Neural crest cell (in vitro differentiated cells): ENCODE measurements at places on chromosomes 11 and 22.

- DNase-seq = no peak
Observed at GRCh38 chr11:44733877-44734276, 7.1 kb downstream of the TSPAN18 start.

DNA sequence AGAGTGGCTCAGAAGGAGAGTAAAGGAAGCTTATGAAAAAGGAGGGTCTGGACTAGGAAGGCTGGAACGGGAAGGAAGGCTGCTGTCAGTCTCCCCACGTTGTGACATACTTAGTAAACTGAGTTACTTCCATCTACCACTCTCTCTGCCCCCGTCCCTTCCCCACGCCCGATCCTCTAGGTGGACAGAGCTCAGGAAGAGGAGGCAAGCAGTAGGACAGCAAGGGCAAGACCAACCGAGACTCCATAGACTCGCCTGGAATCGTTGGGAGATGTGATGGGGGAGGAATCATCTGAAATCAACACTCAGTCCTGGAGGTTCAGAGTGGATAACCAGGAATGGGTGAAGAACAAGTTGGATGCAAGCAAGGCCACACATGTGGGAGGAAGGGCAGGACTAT, 240.7 kb downstream of the BUD13 start:
- no peak for DNase-seq

DNA sequence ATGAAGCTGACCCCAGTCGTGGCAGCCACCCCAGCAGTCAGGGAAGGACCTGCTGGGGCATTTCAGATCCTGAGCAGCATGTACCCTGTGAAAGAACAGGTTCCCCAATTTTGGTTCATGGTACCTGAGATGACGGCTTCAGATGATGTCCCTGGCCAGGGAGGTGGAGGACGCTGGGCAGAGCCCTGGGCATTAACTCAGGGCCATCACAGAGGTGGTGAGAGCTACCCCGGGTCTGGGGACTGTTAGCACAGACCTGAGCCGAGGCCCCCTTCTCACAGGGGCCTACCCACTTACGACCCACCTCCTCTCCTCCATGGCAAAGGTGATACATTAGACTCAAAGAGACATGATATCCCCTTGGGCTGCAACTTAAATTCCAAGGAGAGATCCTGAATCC, 68.1 kb downstream of the CDKN1C start:
- no peak for DNase-seq

DNA sequence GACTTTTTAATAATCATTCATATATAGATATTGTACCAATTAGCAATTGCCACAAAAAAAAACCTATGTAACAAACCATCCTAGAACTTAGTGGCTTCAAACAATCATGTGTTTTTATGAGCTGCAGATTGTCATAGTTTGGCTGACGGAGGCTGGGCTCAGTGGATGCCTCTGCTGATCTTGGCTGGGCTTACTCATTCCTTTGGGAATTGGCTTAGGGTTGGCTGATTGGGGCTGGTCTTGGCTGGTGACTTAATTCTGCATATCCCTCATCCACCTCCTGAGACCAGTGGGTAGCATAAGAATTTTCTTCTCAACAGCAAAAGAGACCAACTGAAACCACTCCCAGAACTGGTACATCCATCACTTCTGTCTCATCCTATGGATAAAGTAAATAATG, 57.9 kb upstream of the PHF21B start:
- no peak for DNase-seq

- DNase-seq = no peak
Observed at GRCh38 chr11:45096636-45097035, 49.8 kb upstream of the PRDM11 start.

DNA sequence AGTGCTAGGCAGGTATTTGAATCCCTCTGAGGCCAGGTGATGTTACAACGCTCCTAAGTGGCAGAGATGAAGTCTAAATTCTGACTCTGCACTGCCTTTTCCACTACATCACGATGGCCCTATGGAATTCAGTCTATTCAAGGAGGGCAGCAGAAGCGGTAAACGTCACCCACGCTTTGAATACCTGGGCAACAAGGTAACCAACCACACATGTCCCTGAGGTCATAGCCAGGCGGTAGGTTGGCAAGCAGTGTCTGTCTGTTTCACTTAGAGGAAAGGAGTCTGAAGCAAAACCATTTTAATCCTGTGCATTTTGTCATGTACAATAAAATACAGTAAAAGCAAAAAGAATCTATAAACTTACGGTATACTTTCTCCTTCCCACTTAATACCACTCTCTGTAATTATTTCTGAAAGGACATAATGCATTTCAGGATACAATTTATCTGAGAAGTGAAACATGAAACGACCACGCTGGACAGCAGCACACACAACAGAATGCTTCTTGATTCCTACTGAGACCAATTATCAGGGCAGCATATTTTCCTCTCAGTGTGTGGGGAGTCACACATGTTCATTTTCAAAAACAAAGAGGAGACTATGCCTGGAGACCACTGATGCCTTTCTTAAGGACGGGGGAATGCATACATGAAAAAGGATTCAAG, 51.3 kb downstream of the PRDM10 start:
- DNase-seq = no peak

GRCh38 chr11:108518581-108518980, 20.4 kb upstream of the POGLUT3 start:
- no peak for DNase-seq

DNA sequence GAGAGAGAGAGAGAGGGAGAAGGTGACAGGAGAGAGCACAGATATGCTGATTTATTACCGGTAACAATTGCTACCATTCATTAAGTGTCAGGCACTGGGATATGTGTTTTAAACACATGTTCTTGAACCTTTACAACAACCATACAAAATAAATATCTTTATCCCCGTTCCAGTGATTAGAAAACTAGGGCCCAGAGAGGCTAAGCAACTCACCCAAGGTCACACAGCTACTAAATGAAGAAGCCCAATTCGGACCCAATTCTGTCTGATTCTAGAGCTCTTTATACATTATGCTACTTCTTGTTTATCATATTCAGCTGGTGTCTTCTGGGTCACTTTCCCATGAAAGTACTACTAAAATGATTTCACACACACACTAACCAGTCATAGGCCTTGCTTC, 154.0 kb upstream of the RAG2 start:
- DNase-seq = no peak

DNA sequence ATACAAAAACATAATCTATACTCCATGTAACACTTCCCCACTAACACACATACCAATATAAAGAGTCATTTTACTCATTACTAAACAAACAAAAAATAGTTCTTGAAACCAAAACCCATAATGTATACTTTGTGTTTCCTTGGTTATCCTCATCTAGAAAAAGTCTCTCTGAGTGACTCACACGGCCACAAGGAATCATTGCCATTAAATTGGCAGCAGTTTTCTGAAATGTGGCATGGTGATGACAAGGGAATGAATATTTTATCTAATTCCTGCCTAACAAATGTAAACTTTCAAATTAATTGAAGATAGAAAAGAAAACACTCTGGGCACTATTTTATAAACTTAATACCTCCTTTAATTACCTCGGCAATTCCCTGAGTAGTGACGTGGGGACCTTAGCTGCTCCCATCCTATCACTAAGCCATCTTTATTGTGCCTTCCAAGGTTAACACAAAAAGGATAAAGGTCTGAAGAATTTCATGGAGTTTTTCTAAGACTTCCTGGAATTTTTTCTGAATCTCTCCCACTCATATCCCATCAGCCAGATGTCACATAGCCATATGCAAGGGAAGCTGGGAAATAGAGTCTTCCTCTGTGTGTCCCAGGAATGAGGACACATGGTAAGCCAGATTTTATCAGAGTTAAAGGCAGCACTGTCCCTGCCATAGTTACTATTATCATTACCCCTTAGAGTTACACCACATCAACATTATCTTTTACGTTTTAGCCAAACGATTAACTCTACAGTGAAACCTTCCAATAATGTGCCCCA, 857.2 kb upstream of the TENM4 start:
- no peak for DNase-seq

GRCh38 chr22:48627203-48627602, 1200.5 kb downstream of the BRD1 start:
- DNase-seq = no peak

DNA sequence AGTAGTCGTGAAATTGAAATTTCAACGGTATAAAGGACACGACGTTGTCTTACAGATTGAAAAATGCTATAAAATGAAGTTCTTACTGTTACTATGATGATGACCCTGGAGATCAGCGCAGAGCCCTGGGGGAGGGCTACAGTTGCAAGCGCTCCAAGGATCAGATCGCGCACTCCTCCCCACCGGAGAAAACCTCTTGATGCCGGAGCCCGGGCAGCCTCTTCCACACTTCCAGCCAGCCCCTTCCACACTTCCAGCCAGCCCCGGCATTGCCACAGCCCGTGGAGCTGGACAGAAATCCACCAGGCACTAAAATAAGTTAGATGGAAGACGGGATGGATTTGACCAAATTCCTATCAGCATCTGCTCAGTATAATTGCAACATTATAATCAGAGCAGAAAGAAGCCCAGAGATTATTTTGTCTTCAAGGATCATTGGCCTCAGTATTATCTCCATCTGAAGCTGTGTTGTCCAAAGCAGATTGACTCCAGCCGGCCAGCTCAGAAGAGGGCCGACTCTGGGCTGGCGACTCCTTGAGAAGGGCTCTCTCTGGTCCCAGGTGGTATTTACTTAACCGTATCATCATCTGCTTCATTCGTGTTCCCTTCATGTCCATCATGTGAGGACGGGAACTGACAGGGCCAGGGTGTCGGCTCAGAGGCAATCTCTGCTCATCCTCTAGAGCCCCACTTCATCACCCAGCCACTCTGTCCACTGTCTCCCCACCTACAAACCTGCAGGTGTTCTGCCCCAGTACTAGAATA, 777 bp upstream of the MICAL3 start:
- no peak for DNase-seq

- no peak for DNase-seq
Observed at GRCh38 chr11:132119573-132119972, 749.2 kb downstream of the NTM start.

GRCh38 chr11:90192869-90193582, 29.8 kb downstream of the CHORDC1 start:
- DNase-seq = no peak

DNA sequence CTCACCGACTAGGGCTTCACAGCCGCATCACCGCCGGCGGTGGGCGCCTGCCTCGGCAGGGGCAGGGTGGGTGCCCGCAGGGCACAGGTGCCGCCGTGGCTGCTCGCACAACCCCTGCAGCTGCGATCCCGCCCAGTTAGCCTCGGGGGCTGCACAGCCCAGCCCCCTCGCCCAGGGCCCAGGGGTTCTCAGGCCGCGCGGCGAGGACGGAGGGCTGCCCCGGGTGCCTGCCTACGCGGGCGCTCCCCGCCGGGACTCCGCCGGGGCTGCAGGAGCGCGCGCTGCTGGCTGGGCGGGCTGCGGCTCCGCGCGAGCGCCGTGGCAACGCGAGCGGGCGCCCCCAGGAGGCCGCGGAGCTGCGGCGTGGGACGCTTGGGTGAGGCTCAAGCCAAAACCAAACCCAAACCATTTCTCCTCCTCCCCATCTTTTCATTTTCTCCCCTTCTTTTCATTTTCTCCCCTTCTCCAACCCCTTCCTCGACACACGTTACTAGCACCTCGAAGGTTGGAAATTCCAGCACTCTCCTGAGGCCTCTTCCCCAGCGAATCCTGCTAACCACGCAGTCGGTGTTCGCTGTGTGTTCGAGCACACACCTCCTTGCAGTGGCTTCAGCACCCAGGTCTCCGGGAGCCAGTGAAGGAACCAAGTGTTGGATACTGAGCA, at the start of gene MICAL3:
TSS of gene MICAL3 (minus strand) at position 286 of the 664 bp plus-strand sequence. CDS start 117,749 bp downstream, outside the sequence.
- DNase-seq = peak; percentile 60

GRCh38 chr11:119103793-119104192, 2.1 kb upstream of the DPAGT1 start:
- no peak for DNase-seq

GRCh38 chr11:6932145-6932544, 5.9 kb downstream of the ZNF215 start:
- DNase-seq = no peak

GRCh38 chr22:25698461-25698860, 43.5 kb upstream of the MYO18B start:
- no peak for DNase-seq

- DNase-seq = no peak
Observed at GRCh38 chr11:99682646-99683045, 661.9 kb downstream of the CNTN5 start.

GRCh38 chr22:38694940-38695339, 5.8 kb downstream of the JOSD1 start:
- DNase-seq = no peak

DNA sequence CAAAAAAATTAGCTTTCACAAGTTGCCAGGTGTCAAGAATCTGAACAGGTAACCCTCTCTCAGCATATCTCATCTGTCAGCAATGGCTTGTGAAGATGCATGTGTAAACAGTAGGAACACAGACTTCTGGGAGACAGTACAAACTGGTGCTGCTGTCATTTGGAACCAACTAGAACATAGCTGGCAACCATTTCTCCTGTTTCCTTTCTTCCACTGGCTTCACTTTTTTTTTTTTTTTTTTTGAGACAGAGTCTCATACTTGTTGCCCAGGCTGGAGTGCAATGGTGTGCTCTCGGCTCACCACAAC, 2.1 kb upstream of the PIK3C2A start:
- DNase-seq = no peak

- no peak for DNase-seq
Observed at GRCh38 chr11:125402435-125402834, 93.6 kb downstream of the FEZ1 start.

DNA sequence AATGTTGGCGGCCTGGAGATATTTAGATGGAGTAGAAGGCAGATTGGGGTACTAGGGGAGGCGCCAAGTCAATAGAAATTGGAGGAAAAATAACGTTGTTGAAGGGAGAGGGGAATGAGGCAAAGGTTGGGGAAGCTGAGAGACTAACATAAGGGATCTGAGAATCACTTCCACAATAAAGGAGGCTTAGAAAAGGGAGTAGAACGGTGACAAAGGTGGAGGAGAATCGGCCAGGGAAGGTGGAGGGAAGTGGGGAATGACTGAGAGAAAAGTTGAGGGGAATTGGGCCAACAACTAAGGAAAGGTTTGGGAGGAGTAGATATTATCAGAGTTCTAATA, 510 bp downstream of the PPME1 start:
- DNase-seq = no peak

DNA sequence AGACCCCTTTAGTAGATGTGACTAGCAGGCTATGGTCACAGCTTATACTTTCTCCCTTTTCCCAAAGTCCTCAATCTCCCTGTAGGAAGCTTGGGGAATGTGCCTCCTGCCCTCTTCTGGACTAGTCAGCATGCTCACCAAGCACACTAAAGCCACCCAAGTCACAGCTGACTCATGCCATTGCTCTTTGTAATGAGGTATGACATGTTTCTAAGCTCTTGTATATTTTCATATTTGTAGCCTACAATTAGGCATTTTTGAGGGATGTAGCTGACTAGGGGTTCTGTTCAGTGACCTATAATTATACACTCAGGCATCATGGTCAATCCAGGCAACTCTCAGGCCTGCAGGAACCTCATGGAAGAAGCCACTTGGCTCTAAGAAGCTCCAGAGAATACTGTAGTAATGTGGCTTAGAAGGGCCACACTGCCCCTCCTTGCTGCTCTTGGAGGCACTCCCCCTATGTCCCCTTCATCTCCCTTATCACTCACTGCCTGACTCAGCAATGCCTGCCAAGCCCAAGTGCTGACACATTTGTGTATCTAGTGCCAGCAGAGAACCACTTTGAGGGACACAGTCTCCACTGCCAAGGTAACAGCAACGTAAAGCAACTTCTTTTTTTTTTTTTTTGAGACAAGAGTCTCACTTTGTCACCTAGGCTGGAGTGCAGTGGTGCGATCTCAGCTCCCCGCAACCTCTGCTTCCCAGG, 86.2 kb downstream of the RPL27A start:
- DNase-seq = no peak

GRCh38 chr11:40316171-40316570, 1143.3 kb downstream of the LRRC4C start:
- DNase-seq = no peak

- DNase-seq = no peak
Observed at GRCh38 chr22:24030186-24030702, 19.1 kb downstream of the CABIN1 start.

GRCh38 chr11:110186867-110187266, 93.7 kb downstream of the ZC3H12C start:
- DNase-seq = no peak
